Fibroblast of skin of scalp (primary cell): ENCODE measurements at places on chromosomes 3 and 15.
A peak's percentile ranks its signal among the peaks of the same experiment; 100 is the strongest.

- DNase-seq, result peak; percentile 3
Observed at GRCh38 chr3:59464187-59464586, 414.4 kb upstream of the CFAP20DC start.

DNA sequence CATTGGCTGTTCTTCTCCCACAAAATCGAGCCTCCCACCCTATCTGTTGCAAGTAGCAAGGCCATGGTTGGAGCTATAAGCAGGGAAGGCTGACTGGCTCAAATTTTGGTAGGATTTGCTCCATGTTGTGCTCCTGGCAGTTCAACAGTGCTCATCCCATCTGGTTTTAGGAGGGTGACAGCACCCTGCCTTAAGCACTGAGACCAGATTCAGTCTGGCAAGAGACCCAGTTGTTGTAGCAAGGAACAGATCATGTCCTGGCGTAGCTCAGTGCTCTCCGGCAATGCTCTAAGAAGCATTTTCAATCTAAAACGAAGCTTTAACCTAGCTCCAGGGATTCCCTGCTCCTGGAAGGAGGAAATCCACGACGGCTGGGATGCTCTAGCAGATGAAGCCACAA, 91.2 kb downstream of the RGMA start:
- DNase-seq, result no peak

- DNase-seq, result no peak
Observed at GRCh38 chr3:94619643-94620042, 556.8 kb downstream of the NSUN3 start.

- peak; percentile 94 for DNase-seq
Observed at GRCh38 chr15:22888120-22888859, 49.8 kb downstream of the NIPA2 start.

DNA sequence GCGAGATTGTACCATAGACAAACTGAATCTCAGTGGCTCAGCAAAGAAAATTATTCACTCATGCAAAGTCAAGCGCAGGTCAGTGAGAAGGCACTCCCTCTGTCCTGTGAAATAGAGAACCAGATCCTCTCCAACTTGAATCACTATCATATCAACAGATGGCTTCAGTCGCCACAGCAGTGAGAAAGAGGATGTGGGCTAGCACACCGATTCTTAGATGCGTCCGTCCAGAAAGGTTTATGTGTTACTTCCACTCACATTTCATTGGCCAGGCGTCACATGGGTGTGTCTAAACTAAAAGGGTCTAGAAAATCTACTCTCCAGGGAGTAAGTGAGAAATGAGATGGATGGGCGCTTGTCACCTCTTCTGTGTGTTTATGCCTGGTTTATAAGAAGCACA, 141.6 kb upstream of the KBTBD8 start:
- DNase-seq, result no peak

DNA sequence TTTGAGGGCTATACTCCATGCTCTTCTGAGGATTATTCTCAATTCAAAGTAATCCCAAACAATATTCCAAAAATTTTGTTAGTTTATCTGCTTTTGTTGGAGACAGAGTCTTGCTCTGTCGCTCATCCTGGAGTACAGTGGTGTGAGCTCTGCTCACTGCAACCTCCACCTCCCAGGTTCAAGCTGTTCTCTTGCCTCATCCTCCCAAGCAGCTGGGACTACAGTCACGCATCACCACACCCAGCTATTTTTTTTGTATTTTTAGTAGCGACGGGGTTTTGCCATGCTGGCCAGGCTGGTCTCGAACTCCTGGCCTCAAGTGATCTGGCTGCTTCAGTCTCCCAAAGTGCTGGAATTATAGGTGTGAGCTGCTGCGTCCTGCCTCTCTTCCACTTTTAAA, 39.1 kb downstream of the MEF2A start:
- DNase-seq, result no peak

- DNase-seq, result no peak
Observed at GRCh38 chr15:57079931-57080620, 161.6 kb downstream of the TCF12 start.

DNA sequence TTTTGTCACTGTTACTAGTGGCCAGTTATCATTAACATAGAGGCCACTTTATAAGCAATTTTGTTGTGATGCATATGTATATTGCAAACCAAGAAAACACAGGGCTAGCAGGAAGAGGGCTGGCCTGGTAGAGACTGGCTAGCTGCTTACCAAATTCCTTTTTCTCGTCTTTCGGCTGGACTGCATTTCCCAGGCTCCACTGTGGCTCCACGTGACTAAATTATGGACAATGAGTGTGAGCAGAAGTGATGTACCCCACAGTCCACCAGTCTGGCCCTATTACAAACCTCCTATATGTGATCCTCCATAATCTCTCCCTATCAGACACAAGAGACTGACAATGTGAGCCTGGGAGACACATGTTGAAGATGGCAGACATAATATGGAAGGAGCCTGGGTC, 257.0 kb downstream of the MFSD1 start:
- DNase-seq, result no peak

- DNase-seq, result no peak
Observed at GRCh38 chr3:197880491-197881269, 69.3 kb upstream of the RPL35A start.

DNA sequence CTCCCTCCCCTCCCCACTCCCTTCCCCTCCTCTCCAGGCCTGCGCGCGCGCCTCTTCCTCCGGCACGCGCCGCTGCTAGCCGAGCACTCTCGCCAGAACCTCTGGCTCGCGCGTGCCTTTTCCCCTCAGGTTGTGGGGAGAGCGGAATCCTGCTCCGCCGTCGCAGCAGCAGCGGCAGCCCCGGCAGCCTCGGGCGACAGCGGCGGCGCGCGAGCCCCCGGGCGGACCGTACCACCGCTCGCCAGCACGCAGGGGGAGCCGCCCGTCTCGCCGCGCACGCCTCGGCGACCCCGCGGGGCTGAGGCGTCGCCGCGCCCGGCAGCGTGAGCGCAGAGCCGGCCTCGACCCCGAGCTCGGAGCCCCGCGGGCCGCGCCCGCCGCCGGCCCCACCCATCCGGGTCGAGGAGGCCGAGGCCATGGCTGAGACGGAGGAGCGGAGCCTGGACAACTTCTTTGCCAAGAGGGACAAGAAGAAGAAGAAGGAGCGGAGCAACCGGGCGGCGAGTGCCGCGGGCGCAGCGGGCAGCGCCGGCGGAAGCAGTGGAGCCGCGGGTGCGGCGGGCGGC, at the start of gene CDV3:
Gene CDV3 (plus strand): TSS at position 58 of the 566 bp plus-strand sequence. CDS start 359 bp downstream, at position 417.
- DNase-seq, result no peak

DNA sequence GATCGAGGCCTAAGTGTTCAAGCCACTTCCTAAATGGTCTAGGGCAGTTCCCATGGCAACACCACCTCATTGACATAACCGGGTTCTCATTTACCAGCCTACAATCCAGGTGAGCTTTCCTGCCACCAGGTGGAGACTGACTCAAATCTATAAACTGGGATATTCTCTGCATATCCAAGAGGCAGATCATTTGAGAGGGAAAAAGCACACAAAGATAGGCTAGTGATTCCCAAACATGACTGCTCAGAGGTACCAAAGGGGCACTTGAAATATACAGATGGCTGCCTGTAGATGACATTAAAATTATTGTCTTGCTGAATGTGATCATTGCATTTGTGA, 141.3 kb upstream of the PROK2 start:
- peak; percentile 14 for DNase-seq

GRCh38 chr3:56918111-56918568, 116.4 kb upstream of the ARHGEF3 start:
- DNase-seq, result no peak

DNA sequence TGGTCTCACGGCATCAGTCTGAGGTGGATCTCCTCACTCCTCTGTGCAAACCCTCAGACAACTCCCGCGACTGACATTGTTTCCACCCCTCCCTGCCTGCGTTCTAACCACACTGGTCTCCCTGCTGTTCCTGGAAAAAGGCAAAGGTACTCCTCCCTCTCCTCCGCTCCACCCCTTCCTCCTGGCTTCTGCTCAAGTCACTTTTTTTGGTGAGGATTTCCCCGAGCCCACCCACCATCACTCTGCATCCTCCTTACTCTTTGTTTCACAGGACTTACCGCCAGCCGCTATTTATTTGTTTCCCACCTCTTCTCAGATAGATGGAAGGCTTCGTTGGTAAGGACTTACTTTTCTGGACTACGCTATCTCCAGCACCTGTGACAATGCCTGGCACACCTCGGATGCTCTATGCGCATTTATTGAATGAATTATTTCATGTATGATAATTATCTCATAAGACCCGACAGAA, 25.6 kb downstream of the PRR23E start:
- no peak for DNase-seq

- DNase-seq, result no peak
Observed at GRCh38 chr3:107025961-107026360, 351.3 kb upstream of the CCDC54 start.

- no peak for DNase-seq
Observed at GRCh38 chr3:14434498-14435151, 32.2 kb downstream of the SLC6A6 start.

GRCh38 chr15:76386178-76386577, 49.6 kb downstream of the ISL2 start:
- no peak for DNase-seq

DNA sequence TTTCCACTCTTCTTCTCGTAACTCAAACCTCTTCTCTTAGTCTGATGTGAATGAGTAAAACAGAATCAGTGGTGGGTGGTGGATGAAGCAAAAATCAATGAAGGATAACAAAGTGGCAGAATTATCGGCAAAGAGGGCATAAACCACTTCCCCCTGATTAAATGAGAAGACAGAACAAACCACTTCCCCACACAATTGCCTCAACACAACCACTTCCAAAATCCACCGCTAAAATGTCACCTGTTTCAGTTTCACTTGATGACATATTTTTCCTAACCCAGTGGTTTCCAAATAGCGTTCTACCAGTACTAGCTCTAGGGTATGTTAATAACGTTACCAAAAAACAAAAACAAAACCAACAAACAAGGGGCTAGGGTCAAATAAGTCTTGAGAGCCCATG, 478.7 kb upstream of the WNT5A start:
- no peak for DNase-seq

DNA sequence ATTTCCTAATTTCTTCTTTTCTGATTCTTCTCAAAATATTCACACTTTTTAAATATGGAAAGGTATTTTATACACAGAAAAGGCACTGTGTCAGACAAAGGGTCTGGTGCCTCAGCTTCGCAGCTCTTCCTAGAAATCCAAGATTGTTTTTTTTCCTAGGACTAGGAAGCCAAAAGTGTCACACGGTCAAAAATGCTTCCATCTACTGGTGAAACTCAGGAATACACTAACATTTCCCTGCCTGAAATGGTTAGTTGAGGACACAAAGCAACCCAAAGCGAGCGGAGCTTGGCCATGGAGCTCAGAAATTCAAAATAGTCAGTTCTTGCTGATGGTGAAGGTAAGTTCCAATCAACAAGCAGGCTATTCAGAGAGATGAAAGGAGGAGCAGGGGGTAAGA, 426.5 kb upstream of the RASGRP1 start:
- DNase-seq, result peak; percentile 76

GRCh38 chr3:123749711-123750110, 134.4 kb downstream of the MYLK start:
- peak; percentile 94 for DNase-seq

- no peak for DNase-seq
Observed at GRCh38 chr15:77415450-77416147, 4.3 kb downstream of the PEAK1 start.

DNA sequence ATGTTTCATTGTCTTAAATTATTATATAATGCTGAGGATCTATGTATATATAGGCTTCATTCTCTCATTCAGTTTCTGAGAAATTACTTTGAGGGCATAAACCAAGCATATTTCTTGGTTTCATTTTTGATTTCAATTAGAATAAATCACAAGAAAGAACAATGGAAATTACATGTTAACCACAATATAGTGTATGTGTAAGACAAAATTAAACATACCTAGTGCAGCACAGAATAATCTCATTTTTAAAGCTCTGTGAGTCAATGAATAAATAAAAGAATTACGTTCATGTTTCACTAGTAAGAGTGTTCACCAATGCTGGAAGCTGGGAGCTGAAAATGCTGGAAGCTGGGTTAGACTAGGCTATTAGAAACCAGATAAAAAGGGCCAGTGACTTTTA, 72.8 kb downstream of the UBE3A start:
- DNase-seq, result no peak

DNA sequence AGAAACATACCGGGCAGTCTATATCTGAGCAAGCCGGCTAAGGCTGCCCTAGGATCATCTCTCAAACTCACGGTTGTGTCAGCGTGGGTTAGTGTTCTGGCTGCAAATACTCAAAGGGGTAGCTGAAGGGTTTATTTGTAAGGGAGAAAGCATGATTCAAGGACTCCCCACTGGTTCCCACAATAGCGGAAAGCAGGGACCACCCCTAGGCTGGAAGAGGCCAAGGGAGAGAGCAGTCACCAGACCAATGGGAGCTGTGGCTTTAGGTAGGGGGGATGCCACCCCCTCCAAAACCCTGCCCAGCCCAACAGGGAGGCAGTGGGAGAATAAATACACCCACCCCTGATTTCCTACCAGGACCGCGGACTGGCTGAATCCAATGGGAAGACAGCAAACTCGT, 7.3 kb upstream of the LMCD1 start:
- DNase-seq, result no peak

DNA sequence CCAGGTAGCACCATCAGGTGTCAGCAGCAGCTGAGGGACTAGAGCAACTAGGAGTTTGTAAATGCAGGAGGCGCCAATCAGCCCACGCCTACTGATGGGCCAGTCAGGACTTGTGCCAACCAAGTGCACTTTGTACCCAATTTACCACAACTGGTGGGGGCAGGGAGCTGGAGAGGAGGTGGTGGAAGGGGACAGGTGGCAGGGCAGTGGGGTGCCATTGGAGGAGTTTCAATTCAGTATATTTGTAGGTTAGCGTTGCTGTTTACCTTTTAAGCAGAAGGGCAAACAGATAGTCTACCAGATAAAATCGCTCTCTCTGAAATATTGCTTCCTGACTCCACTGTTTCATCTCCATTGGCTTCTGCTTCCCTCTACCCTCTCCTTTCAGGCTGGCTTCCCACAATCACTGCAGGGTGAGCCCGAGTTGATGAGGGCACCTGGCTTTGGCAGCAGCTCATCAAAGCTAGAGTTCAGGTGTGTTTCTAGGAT, 75.7 kb downstream of the TRIM69 start:
- DNase-seq, result no peak

DNA sequence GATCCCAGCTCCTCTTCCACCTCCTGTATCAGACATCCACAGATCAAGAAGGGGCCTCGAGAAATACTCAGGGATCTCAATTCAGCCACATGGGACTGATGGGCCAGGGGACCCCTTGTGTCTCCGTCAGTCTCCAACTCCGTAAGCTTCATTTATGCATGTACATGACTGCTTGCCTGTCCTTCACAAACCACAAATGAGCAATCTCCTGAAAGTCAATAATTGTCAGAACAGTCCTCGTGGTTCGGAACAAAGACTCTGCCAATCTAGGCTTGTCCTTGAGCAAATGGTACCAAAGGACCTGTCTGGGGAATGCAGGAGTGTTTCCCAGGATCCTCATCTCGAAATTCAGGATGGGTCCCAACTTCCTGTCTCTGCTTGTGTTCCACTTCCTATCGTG, 20.8 kb downstream of the SLC12A8 start:
- no peak for DNase-seq

GRCh38 chr3:45112939-45113338, 33.2 kb downstream of the CDCP1 start:
- peak; percentile 58 for DNase-seq
